ENCODE measurements at places on chromosomes 7 and 10. TPM values are rescaled to one million over a fixed set of nuclear protein-coding genes. Genes with fewer than 3 reads are reported as not detected.

Gene CHST15
- 0.47 TPM for total RNA-seq

GRCh38 chr7:69334701-69335100 lies 263.6 kb upstream of the AUTS2 start:
- H3K4me3 ChIP-seq = no peak overlapping the region
- H3K4me1 ChIP-seq = no peaks in the 10 kb centered on the region
- no peaks in the 10 kb centered on the region for H3K36me3 ChIP-seq
- no peak overlapping the region for H3K27ac ChIP-seq

Gene LRRC4
- 1.3 TPM for total RNA-seq

DNA sequence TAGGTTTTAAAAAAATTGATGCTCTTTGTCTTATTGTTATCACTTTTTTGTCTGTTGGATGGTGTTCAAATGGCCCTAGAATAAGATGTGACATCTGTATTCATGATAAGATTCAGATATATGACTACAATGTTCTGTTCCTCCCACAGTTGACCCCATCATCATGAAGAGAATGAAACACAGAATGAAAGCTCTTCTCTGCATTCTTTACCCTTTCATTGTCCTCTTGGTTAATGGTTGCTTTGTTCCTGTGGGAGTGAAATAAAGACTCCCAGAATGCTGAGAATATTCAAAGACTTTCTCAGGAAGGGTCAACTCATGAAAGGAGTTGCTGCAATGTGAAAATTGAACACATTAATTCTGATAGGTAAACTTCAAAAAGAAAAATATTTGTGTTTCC lies 1015.8 kb downstream of the SORCS3 start:
- no peaks in the 10 kb centered on the region for H3K4me1 ChIP-seq
- H3K27me3 ChIP-seq = peaks cover 2% of the 10 kb centered on the region
- no peak overlapping the region for H3K4me3 ChIP-seq
- no peak overlapping the region for H3K27ac ChIP-seq
- H3K36me3 ChIP-seq = no peaks in the 10 kb centered on the region

DNA sequence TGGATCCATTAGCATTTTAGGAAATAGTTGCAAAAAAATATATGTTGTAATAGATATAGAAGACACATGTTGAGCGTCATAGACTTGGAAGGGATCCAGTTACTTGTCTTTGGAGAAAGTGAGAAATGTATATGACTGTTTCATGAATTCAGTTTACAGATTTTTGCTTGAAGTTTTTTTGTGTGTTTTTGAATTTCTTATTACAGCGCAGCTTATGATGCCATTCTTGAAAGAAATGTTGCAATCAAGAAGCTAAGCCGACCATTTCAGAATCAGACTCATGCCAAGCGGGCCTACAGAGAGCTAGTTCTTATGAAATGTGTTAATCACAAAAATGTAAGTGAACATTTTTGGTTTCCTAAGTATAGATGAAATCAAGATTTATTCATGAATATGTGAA lies 98.2 kb downstream of the MAPK8 start:
- H3K36me3 ChIP-seq = peaks cover 9% of the 10 kb centered on the region
- H3K27ac ChIP-seq = no peak overlapping the region
- peaks cover 6% of the 10 kb centered on the region for H3K4me1 ChIP-seq
- H3K27me3 ChIP-seq = no peaks in the 10 kb centered on the region
- no peak overlapping the region for H3K4me3 ChIP-seq

DNA sequence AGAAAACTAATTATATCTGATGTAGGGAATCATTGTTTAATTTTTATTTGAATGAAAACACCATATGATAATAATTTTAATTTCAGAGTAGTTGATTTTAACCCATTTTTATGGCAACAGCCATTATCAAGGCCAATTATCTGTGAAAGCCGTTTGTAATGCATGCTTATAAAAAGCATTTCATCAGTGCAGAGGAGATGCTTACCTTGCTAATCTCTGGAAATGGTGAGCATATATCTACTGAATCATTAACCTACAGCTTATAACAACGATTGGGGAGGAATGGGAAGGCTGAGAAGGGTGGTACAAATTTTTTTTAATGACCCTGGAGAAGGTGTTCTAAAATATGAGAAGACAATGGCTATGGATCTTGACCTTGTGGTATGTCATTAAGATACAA lies 235.6 kb downstream of the DGKB start:
- no peak overlapping the region for H3K4me3 ChIP-seq
- no peak for DNase-seq
- H3K27me3 ChIP-seq = no peaks in the 10 kb centered on the region
- H3K4me1 ChIP-seq = no peaks in the 10 kb centered on the region
- no peaks in the 10 kb centered on the region for H3K36me3 ChIP-seq

GRCh38 chr7:46226860-46227259 lies 305.8 kb upstream of the IGFBP3 start:
- no peaks in the 10 kb centered on the region for H3K36me3 ChIP-seq
- DNase-seq = no peak

DNA sequence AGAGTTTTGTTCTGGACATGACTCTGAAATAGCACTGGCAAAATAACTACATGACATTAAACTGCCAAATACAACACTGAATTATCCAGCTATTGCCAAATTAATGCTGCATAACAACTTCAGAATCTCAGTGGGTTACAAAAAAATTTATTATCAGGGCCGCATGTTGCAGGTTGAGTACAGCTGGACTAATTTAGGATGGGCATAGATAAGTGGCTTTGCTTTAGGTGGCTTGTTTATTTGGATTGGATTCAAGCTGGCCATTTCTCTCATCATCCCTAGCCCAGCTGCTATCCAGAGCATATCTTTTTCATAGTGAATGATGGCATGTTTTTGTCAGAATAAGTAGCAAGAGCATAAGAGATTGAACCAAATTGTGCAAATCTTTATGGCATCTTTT lies 1277.1 kb downstream of the REEP3 start:
- no peak overlapping the region for H3K4me3 ChIP-seq
- DNase-seq = no peak
- no peak overlapping the region for H3K27ac ChIP-seq
- H3K4me1 ChIP-seq = no peaks in the 10 kb centered on the region
- H3K36me3 ChIP-seq = no peaks in the 10 kb centered on the region

- H3K4me3 ChIP-seq = no peak overlapping the region
- no peak overlapping the region for H3K27ac ChIP-seq
- peaks cover 3% of the 10 kb centered on the region for H3K36me3 ChIP-seq
- H3K27me3 ChIP-seq = no peaks in the 10 kb centered on the region
- no peak for DNase-seq
These were observed 4.8 kb upstream of the KCNIP2 start for GRCh38 chr10:101848408-101848807.

Gene FOXP2
- not detected for total RNA-seq

Gene ZCCHC24
- total RNA-seq = 0.69 TPM

GRCh38 chr7:2698581-2699288 lies 10.7 kb downstream of the AMZ1 start:
- H3K4me1 ChIP-seq = peaks cover 19% of the 10 kb centered on the region
- H3K4me3 ChIP-seq = peak overlapping the region; percentile 23
- no peaks in the 10 kb centered on the region for H3K36me3 ChIP-seq

Gene PON2
- 3.8 TPM for total RNA-seq

Gene ADARB2
- total RNA-seq = 1.4 TPM

Gene DOCK1
- total RNA-seq = 0.49 TPM

GRCh38 chr7:85469446-85470010 lies 282.7 kb upstream of the SEMA3D start:
- DNase-seq = no peak
- no peaks in the 10 kb centered on the region for H3K4me1 ChIP-seq
- H3K27me3 ChIP-seq = no peaks in the 10 kb centered on the region
- H3K4me3 ChIP-seq = no peak overlapping the region
- no peaks in the 10 kb centered on the region for H3K36me3 ChIP-seq

Gene OR2A5
- total RNA-seq = not detected

Gene GTPBP4
- 98.3 TPM for total RNA-seq

- peaks cover 6% of the 10 kb centered on the region for H3K4me1 ChIP-seq
- peaks cover 1% of the 10 kb centered on the region for H3K36me3 ChIP-seq
- no peaks in the 10 kb centered on the region for H3K27me3 ChIP-seq
- H3K27ac ChIP-seq = peak overlapping the region; percentile 9
- no peak for DNase-seq
These were observed 167.5 kb downstream of the PRKAG2 start for GRCh38 chr7:151709141-151710038.

Gene TRIL
- not detected for total RNA-seq

DNA sequence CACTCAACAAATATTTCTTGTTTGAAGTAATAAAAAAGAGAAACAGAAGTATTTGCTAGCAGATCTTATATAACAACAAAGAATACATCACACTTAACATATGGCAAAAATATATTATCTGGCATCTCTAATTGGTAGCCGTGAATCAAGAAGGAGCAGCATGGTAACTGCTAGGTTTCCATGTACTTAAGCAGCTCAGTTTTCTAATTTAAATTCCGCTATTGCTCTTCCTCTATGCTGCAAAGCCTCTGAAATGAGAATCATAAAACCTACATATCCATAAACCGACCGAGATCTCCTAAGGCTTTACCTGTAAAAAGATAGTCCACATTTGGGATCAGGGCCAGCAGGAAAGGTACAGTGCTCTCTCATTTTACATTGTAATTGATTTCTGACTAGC lies 76.6 kb upstream of the PTPRZ1 start:
- H3K27ac ChIP-seq = no peak overlapping the region
- H3K27me3 ChIP-seq = no peaks in the 10 kb centered on the region
- DNase-seq = no peak
- no peaks in the 10 kb centered on the region for H3K4me1 ChIP-seq
- no peak overlapping the region for H3K4me3 ChIP-seq
- H3K36me3 ChIP-seq = no peaks in the 10 kb centered on the region

DNA sequence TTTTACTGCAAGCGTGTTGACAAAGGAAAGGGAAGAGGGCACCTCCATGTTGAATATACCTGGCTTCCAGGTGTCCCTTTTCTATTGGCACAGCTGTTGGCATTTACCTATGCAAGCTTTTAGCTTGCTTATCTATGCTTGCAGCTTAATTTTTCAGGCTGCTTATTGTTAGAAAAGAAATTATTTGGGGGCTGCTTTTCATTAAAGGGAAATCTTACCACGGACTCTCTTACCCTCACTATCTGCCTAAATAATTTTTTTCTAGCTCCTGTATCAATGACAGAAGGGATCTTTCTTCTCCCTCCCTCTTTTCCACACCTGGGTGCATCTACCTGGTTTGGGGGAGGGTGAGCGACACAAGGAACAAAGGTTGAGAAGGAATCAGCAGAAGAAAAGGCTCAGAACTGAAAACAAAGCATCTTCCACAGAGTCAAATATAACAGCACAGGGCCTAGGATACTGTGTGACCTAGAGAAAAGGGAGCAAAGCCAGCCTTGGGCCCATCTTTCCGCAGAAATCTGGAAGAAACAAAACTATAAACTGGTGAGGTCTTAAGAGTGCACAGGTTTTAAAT lies 15.2 kb upstream of the GJC3 start:
- no peak overlapping the region for H3K4me3 ChIP-seq
- no peak for DNase-seq
- H3K27ac ChIP-seq = no peak overlapping the region
- no peaks in the 10 kb centered on the region for H3K36me3 ChIP-seq
- H3K27me3 ChIP-seq = no peaks in the 10 kb centered on the region

Gene PILRA
- 0.29 TPM for total RNA-seq

DNA sequence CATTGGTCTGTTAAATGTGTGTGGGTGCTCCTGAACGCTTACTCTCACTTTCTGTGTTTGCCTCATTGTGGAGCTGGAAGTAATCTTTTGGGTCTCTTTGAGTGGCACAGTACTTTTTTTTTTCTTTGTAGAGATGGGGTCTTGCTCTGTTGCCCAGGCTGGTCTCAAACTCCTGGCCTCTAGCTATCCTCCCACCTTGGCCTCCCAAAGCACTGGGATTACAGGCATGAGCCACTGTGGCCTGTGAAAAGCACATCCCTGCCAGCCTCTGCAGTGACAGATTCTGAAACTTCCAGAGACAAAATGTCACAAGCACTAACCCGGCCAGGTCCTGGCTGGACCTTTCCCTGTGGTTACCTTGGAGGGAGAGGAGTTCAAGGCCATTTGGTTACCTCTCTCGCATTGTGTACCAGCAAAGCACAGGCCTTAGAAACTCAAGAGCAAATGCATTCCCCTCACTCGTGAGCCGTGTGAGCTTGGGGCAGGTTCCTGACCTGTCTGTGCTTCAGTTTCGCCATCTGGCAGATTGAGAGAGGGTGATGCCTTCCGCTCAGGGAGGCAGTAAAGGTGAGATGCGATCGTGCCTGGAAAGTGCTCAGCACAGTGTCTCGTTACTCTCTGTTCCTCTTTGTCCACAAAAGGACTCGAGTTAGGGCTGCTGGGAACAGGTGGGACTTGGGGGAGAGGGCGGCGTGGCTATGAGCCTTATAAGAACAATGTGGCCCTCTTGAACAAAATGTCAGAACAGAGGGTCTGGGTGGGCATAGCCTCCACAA lies 72.6 kb upstream of the SEPHS1 start:
- no peaks in the 10 kb centered on the region for H3K4me1 ChIP-seq
- H3K36me3 ChIP-seq = no peaks in the 10 kb centered on the region
- peaks cover 9% of the 10 kb centered on the region for H3K27me3 ChIP-seq
- no peak for DNase-seq
- no peak overlapping the region for H3K4me3 ChIP-seq
- H3K27ac ChIP-seq = no peak overlapping the region

GRCh38 chr10:124259139-124259825 lies 159.4 kb downstream of the OAT start:
- DNase-seq = peak; percentile 33
- H3K4me3 ChIP-seq = no peak overlapping the region
- no peaks in the 10 kb centered on the region for H3K4me1 ChIP-seq
- H3K36me3 ChIP-seq = no peaks in the 10 kb centered on the region

DNA sequence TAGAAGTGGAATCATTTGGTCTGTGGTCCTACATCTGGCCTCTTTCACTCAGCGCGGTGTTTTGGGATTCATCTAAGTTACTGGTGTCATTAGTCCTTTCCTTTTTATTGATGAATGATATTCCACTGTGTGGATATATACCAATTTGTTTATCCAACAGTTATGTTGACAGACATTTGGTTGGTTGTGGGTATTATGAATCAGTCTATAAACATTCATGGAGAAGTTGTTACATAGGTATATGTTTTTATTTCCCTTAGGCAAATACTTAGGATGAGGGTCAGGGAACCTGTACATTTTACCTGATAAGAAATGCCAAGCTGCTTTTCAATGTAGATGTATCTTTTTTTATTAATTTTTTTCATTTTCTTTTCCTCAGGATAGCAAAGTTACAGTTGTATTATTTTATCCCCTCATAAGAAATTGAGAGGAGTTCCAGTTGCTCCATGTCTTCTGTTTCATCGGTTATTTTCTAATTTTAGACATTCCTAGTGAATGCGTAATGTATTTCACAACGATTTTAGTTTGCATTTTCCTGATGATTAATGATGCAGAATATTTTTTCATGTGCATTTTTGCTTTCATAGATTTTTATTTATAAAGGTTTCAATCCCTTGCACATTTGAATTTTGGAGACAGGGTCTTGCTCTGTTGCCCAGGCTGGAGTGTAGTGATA lies 203.8 kb upstream of the SH2B2 start:
- peaks cover 33% of the 10 kb centered on the region for H3K36me3 ChIP-seq
- no peak overlapping the region for H3K4me3 ChIP-seq
- no peaks in the 10 kb centered on the region for H3K27me3 ChIP-seq
- H3K4me1 ChIP-seq = no peaks in the 10 kb centered on the region
- no peak overlapping the region for H3K27ac ChIP-seq
- no peak for DNase-seq

- H3K4me1 ChIP-seq = peaks cover 7% of the 10 kb centered on the region
- H3K36me3 ChIP-seq = no peaks in the 10 kb centered on the region
- DNase-seq = no peak
- H3K27ac ChIP-seq = no peak overlapping the region
- H3K4me3 ChIP-seq = no peak overlapping the region
- H3K27me3 ChIP-seq = no peaks in the 10 kb centered on the region
These were observed 56.6 kb upstream of the RAB18 start for GRCh38 chr10:27447540-27447939.

Gene CCDC136
- 5.9 TPM for total RNA-seq

- no peaks in the 10 kb centered on the region for H3K4me1 ChIP-seq
- no peak overlapping the region for H3K27ac ChIP-seq
- H3K36me3 ChIP-seq = no peaks in the 10 kb centered on the region
- H3K27me3 ChIP-seq = no peaks in the 10 kb centered on the region
- no peak for DNase-seq
- H3K4me3 ChIP-seq = no peak overlapping the region
These were observed 171.0 kb downstream of the PPP1R17 start for GRCh38 chr7:31858055-31858454.
